Activated T-cell treated with anti-CD3 and anti-CD28 coated beads, Interleukin-2, amount 50 U/mL, for 48 hours (primary cell): ENCODE measurements at places on chromosomes 6 and 20.

- no peak for DNase-seq
Observed at GRCh38 chr6:18897350-18897749, 510.2 kb downstream of the RNF144B start.

- DNase-seq: no peak
Observed at GRCh38 chr20:15889061-15889460, 684.2 kb downstream of the KIF16B start.

DNA sequence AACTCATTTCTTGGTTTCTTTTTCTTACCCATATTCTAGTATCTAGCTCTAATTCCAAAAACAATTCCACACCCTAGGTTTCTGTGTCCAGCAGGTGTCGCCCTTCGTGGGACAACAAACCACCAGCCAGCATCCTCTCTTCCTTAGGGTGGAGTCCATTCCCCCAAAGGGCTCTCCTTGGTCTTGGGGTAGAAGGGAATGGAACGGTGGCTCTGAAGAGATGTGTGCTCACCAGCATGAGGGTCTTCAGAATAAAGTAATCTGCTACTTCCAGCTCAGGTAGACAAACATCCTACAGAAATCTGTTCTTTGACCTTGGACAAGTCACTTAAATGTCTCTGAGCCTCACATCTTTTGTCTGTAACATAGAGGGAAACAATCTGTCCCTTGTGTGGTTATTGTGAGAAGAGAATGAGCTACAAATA, 7.2 kb downstream of the HLA-DMB start:
- DNase-seq: peak; percentile 84

DNA sequence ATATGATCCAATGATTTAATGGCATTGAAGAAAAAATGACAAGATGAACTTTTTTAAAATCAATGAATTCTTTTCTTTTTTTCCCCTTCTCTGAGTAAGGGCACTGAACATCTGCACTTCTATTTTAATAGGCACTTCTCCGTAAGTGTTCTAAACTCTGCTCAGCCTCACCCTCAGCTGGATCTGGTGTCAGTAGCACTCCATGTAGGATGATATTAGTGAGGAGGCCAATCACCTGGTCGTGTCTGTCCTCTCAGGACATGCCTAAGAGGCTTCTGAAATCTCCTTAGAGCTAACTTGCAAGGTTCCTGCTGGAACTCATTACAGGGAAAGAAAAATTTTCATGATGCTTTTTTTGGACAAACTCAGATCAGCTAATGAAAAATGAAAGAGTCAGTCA, 148.6 kb upstream of the MLIP start:
- DNase-seq: no peak

GRCh38 chr6:88823998-88824397, 139.4 kb downstream of the RNGTT start:
- no peak for DNase-seq

GRCh38 chr6:141744194-141744925, 388.4 kb upstream of the GJE1 start:
- DNase-seq: no peak

- DNase-seq: no peak
Observed at GRCh38 chr6:14634072-14634471, 516.5 kb downstream of the CD83 start.

- DNase-seq: no peak
Observed at GRCh38 chr6:38973178-38974057, 75.2 kb upstream of the GLP1R start.
